Stimulated activated CD4-positive, alpha-beta T cell treated with anti-CD3 and anti-CD28 coated beads, TNF-alpha, amount 100 ng/mL, for 48 hours (primary cell): ENCODE measurements at places on chromosomes 5 and 9.

GRCh38 chr9:70073756-70074155 lies 30.1 kb downstream of the MAMDC2 start:
- no peak for DNase-seq

DNA sequence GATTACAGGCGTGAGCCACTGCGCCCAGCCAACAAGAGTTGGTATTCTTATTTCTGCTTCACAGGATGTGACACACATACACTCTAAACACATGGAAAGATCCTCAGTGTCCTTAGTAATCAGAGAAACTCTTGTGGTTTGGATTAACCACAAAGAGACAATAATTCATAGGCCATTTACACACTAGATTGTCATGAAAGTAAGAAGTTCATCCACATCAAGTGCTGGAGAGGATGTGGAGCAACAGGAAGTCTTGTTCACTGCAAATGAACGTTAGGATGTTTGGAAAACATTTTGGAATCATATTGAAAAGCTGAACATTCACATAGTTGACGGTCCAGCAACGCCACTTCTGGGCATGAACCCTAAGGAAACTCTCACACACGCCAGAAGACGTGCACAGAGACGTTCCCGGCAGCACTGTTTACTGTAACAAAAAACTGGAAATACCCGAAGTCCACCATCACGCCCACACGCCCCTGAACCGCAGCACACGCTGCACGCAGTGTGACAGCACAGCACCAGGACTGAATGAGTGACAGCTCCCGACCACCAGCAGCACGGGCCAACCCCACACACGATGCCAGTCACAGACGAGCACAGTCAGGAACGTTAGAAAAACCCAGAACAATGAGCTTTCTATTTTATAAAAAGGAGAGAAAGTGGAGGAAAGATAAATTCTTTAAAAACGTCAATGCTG lies 87.6 kb downstream of the COL23A1 start:
- no peak for DNase-seq

- DNase-seq: no peak
These were observed 4.6 kb downstream of the FLT4 start for GRCh38 chr5:180644825-180645273.

GRCh38 chr5:170832241-170832640 lies 29.6 kb upstream of the RANBP17 start:
- no peak for DNase-seq

GRCh38 chr5:149937610-149938009 lies 7.0 kb downstream of the PDE6A start:
- DNase-seq: no peak
